ENCODE measurements at places on chromosomes 7 and 10.

DNA sequence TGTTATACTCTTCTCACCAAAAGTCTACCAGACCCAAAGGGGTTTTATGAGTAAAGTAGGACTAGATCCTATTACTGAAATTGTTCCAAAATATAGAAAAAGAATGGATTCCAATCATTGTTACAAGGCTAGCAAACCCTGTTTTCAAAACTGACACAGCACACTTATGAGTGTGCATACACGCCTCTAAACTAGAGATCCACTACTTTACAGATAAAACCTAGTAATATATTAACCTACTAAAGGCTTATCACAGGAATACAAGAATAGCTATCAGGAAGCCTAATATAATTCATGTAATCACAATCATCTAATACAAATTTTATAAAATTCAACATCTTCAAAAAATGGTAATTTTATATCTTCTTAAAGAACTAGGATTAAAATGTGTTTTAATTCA, 52.2 kb downstream of the ERCC6 start:
- no peak for DNase-seq

- no peak for DNase-seq
Observed at GRCh38 chr10:97629289-97629688, 4.0 kb downstream of the MORN4 start.

DNA sequence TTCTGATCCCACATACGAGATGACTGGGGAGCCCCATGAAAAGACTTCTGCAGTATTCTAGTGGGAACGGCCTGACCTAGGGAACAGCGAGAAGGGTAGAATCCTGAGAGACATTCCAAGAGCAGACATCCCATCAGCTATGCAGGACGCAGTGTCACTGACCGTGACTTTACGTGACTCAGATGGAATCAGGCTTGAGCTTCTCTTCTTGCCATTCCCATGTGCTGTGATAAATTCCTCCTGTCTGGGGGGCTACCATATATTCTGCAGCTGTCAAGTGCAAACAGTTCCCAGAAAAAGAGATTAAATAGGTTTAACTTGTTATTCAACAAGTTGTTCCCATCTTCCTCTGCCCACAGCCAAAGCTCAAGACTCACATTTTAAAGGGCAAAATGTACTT, 73.1 kb upstream of the PDE1C start:
- no peak for DNase-seq

GRCh38 chr7:81956520-81956919, 186.7 kb upstream of the HGF start:
- no peak for DNase-seq

- DNase-seq, result no peak
Observed at GRCh38 chr7:125930848-125931247, 1001.2 kb upstream of the POT1 start.

DNA sequence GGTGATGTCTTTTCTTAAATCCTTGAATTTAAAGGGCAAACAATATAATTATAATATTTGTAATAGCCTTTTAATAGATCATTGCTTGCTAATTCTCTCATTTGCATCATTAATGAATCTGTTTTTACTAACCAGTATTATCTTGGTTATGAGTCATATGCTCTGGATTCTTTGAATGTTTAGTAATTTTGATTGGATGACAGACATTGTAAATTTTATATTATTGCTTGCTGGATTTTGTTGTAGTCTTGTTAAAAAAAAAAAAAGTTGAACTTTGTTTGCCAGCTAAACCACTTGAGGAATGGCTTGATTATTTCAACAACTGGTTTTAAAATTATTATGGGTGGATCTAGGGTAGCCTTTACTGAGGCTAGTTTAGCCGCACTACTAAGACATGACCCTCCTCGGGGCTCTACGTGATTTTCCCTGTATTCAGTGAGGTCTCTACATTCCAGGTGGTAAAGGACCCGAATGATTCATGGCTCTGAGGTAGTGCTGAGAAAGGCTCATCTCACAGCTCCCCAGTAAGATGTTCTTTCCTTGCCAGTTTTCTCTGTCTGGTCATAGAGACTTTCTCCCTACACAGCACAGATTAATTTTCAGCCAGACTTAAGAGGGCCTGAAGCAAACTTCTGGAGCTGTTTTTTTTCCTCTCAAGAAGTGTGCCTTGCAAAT, 8.5 kb downstream of the C10orf90 start:
- no peak for DNase-seq

DNA sequence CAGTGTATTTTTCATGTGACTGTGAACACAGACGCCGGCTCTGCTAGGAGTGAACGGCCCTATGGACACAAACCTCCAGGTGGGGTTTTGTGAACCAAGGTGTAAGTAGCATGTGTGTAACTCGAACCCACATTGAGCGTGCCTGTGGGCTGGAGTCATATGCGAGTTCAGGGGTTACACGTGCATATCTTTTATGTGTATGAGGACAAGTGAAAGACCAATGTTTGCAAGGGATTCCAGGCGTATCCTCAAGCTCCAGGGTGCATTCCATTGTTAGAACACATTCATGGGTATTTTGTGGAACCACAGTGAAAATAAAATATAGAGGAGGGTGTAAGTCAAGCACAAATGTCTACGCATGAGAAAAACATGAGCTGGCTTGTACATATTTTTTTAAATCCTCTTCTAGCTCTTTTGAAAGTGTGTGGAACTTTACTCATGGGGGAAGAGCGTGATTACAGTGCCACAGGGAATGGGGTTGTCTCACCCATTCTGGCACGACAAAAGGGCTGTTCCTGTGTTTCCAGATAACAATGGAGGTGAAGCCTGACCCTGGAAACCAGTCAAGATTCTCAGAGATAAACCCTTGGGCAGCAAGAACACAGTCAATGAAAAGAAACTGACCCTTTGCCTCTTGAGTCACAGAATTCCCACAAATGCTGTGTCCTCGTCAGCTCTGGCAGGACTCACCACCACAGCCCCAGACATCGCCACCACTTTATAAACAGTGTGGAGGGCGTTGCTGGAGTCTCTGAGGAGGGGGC, 37.0 kb upstream of the GOT1 start:
- DNase-seq, result no peak

- no peak for DNase-seq
Observed at GRCh38 chr10:11169976-11170375, 152.3 kb downstream of the CELF2 start.

DNA sequence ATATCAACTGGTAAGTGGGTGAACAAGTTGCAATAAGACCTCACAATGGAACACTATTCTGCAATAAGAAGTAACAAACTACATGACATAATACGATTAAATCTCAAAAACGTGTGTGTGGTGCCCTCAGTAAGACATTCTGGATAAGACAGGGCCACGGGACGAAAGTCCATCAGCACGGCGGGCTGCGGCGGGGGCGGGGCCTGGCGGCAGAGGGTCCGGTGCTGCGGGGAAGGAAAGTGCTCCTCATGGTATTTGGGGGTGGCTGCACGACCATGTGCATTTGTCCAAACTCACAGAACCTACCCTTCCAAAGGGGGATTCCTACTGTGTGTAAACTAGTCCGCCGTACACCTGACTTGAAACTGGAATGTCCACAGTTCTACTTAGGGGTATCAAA, 341.8 kb downstream of the TCERG1L start:
- no peak for DNase-seq

DNA sequence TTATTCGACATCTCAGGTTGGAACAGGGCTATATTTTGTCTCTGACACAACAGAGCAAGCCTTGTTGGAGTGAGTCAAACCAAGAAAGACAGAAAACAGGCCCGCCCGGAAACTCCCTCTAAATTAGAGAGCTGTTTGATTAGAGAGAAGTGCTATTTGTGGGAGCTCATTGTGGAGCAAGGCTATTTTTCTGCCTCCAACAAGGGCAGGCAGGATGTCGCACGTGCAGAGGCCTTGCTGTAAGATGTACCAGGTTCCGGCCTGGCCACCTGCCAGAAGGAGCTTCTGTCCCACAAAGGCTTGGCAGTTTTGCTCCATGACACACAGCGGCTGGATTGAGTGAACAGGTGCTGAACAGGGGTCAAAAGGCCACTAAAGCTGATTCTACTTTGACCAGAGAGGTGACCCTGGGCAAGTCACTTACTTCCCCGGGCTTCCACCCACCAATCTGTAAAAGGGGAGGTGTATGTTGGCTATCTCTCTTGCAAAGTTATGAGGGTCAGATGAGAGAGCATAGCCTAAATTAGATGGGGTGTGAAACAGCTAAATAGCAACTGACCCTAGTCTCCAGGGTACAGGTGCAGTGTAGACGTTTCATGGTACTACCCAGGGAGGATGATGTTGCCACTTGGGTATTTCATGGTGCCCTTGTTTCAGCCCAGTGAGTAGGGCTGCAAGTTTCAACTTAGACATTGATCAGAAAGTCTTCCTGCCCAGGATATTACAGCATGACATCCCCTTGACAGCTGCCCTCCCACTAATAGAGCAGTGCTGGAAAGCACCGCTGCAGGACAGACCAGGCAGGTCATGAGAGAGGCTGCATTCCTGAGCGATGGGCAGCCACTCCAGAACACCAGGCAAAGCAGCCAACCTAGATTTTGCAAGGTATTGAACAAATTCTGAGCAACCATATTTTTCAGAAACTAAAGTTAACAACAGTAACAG, 62.0 kb downstream of the VSTM4 start:
- DNase-seq, result peak; percentile 37

- no peak for DNase-seq
Observed at GRCh38 chr7:75690121-75690523, 48.6 kb downstream of the HIP1 start.

DNA sequence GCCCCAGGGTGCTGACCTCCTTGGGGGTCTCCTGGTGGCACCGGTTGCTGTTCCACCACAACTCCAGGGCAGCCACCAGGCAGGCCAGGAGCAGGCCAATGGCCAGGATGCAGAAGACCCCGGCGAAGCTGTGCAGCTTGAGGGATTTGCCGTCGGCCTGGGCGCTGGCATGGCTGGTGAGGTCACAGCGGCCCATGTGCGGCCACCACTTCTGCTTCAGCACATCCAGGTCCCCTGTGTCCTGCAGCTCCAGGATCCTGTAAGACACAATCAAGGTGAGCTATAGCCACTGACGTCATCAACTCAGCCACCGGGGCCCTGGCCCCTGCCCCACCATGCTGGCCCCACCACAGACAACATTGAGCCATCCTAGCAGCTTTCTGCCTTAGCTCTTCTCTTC, 753.2 kb downstream of the GRID1 start:
- DNase-seq, result no peak

- DNase-seq, result no peak
Observed at GRCh38 chr10:68047554-68048327, 27.3 kb downstream of the HERC4 start.

DNA sequence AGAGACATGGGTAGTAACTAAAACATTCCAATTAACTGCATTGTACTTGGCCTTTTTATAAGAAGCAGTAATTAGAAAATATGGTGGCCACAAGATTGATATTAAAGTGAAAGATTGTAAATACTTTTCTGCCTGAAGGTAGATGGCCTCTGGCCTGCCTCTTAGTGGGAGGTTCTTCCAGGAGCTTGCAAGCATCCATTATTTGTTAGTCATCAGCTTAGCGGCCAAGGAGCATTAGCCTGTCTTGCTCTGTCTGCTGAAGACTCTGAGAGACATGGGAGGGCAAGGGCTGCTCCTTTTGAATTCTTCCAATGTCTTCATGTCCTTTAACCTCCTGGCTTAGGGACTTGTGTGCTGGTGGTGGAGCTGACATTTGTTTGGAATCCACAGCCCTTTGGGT, 80.4 kb downstream of the TCF7L2 start:
- no peak for DNase-seq

DNA sequence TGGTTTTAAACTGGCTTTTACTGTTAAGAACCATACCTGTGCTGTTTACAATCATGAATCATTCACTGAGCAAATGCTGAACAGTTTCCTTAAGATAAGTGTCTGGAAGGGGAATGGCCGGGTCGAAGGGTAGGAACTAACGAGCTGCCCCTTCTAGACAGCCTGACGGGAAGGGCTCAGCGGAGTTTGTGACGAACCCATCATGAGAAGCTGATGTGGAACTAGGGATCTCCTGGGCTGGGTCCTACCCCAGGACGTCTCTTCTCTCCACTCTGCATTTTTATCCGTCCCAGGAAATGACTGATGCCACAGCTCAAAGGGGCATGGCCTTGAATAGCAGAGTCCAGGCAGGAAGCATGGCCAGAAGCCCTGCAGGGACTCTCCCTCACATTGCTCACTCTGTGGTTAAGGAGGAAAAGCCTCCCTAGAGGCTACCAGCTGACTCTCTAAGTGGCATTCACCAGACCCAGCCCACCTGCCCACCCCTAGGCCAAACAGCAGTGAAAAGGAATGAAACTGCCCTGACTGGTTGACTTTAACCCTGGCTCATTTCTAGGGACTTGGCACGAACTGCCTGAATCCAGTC, 112.0 kb downstream of the PFKFB3 start:
- DNase-seq, result no peak

GRCh38 chr7:55405856-55406541, 40.9 kb downstream of the LANCL2 start:
- DNase-seq, result no peak

DNA sequence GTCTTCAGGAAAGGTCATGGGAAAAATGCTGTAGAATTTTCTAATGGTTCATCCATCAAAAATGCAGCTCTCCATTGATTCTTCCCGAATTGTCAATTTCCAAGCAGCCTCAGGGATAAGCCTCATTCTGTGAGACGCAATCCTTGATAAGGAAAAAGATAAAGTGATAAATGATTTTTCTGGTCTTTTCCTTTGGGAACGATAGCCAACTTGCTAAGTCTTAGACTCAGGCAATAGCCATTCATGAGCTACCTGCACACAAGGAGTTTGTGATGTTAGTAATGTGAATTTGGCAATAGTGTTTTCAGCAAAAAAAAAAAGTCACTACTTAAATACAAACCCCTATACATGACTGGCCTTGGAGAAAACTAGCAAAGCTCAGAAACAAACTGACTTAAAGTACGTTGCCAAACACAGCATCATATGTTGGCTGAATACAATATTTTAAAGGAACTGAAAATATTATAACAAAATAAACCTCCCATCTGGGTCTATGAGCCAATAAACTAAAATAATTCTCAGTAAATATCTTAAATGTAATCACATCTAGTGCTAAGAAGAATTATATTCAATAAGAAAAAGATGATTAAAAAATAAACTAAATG, 75.5 kb downstream of the KLF6 start:
- DNase-seq, result no peak

DNA sequence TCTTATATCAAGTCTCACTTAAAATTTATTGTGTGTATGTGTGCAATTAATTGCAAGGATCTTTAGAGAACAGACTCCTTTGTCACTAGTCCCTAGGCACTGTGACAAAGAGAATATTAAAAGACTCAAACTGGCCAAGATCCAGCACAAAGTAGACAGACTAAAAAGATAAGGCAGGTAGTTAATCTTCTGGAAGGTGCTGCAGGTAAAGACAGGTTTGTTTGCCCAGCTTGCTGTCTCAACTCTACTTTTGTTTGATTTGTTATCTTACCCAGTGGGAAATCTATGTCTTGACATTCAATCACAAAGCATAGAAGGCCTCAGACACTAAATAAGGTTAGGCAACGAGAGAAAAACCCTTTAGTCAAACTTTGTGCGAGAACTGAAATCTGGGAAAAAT, 807.9 kb upstream of the LRRN3 start:
- DNase-seq, result no peak

DNA sequence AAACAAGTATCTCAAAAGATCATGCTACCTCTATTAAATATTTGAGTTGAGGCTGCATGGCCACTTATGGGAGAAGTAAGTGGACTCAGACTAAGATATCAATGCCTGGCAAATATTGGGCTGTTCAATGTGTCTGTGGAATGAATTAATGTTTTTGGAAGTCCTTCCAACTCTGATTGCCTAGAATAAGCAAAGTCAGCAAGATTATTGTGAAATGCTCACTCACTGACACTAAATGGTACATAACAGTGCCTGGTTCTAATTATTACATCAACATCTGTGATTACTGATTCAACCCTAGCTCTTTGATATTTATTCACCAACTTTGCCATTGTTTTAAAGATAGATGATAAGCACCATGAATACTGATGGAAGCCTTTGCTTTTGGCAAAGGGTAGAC, 45.5 kb upstream of the HDAC9 start:
- no peak for DNase-seq
